CD4-positive, alpha-beta T cell treated with Interleukin-10 for 1 hour (primary cell): ENCODE measurements at places on chromosomes 7 and 10.

- no peak for DNase-seq
Measured at GRCh38 chr7:150317748-150318444, 5.3 kb upstream of the LRRC61 start.

- no peak for DNase-seq
Measured at GRCh38 chr10:114397651-114398145, 6.6 kb downstream of the AFAP1L2 start.

- no peak for DNase-seq
Measured at GRCh38 chr7:159157714-159158113, 13.0 kb upstream of the VIPR2 start.

GRCh38 chr10:117424171-117424570 lies 48.9 kb upstream of the PDZD8 start:
- no peak for DNase-seq

- DNase-seq = peak; percentile 45
Measured at GRCh38 chr10:124153023-124153826, 59.8 kb upstream of the CHST15 start.
